ENCODE measurements at places on chromosomes 13 and 19.
A peak's percentile ranks its signal among the peaks of the same experiment; 100 is the strongest.

GRCh38 chr13:109788372-109789111, 2.2 kb upstream of the IRS2 start:
- DNase-seq: no peak

DNA sequence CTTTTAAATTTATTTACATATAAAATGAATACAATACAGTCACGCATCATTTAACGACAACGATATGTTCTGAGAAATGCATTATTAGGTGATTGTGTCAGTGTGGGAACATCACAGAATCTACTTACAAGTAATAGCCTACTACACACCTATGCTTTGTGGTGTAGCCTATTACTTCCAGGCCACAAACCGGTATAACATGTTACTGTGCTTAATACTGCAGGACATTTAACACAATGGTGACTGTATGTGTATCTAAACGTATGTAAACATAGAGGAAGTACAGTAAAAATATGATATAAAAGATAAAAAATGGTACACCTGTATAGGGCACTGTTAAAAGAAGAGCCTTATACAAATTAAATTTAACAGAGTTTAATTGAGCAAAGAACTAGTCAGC, 62.4 kb upstream of the KLHL1 start:
- DNase-seq: no peak

DNA sequence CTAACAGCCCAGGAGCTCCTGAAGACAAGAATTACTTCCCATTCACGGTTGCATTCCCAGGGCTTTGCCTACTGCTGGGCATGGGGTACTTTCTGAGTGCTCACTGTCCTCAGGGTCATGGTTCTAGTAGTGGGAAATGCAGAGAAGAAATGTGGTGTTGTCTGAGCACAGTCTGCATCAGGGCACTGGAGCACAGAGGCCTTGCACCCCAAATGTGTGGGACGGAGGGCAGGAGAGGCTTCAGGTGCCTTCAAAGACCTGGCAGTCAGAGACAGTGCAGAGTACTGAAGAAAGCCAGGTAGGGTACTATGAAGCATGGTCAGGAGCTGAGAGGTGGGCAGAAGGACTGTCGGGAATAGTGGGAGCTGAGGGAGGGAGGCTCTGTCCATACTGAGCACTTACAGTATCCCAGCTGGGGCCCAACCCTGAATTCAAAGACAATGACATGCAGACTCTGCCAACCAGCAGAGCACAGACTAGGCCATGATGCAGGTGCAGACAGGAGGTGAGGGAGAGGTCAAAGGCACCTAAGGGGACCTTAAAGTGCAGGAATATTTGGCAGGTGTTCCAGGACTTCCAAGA, 144.4 kb downstream of the USP12 start:
- DNase-seq: no peak

DNA sequence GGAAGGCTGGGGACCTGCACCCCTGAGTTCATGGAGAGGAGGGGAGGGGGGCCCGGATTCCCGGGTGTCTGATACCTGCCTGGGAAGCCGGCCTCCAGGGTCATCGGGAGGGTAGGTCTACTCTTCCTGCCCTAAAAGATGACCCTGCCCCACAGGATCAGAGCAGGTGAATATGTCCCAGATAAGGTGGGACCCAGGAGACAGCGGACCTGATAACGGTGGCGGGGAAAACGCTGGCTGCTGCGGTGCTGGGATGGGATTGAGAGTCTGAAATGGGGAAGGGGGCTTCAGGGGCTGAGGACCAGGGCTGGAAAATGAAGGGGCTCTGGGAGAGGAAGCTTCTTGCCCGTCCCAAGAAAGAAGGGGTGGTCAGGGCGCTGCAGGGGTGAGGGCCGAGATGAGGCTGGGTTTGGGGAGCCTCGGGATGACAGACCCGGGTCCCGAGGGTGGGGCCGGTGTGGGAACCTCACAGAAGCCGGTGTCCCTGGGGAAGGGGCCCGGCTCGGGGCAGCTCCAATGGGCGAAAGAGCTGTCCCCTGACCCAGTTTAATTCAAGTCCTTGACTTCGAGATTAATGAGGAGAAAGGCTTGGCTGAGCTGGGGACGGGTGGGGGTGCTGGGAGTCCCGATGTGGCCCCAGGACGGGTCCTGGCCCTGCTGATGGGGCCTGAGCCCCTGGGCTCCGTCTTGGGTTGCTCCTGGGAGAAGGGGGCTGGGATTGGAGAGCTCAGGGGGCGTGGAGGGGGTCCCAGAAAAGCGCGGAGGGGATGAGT, 823 bp downstream of the TTYH1 start:
- no peak for DNase-seq

- peak; percentile 83 for DNase-seq
Measured at GRCh38 chr13:97648171-97648880, 214.4 kb downstream of the RAP2A start.

DNA sequence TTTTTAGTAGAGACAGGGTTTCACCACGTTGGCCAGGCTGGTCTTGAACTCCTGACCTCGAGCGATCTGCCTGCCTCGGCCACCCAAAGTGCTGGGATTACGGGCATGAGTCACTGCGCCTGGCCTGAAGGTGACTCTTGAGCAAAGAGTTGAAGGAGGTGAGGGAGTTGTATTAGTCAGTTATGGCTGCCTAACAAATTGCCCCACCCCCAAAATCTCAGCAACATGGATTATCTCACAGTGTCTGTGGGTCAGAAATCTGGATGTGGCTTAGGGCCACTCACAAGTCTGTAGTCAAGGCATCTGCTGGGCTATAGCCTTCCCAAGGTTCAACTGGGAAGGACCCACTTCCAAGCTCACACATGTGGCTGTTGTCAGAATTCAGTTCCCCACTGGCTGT, 52.8 kb upstream of the ADGRE5 start:
- DNase-seq: no peak

DNA sequence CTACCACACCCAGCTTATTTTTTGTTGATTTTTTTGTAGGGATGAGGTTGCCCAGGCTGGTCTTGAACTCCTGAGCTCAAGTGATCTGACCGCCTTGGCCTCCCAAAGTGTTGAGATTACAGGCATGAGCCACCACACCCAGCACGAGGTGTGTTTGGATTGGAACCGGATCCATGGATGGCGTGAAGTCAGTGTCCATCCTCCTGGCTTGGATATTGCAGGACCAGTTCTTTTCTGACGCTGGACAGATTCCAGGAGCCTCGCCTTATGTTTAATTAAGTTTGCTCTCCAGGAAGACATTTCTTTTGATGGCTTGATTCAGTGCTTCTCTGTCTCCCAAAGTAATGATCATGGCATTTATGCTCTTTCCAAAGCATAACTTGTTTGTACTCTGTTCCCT, 14.4 kb upstream of the RFXAP start:
- DNase-seq: no peak

- no peak for DNase-seq
Measured at GRCh38 chr19:13579388-13580060, 73.2 kb upstream of the CACNA1A start.

DNA sequence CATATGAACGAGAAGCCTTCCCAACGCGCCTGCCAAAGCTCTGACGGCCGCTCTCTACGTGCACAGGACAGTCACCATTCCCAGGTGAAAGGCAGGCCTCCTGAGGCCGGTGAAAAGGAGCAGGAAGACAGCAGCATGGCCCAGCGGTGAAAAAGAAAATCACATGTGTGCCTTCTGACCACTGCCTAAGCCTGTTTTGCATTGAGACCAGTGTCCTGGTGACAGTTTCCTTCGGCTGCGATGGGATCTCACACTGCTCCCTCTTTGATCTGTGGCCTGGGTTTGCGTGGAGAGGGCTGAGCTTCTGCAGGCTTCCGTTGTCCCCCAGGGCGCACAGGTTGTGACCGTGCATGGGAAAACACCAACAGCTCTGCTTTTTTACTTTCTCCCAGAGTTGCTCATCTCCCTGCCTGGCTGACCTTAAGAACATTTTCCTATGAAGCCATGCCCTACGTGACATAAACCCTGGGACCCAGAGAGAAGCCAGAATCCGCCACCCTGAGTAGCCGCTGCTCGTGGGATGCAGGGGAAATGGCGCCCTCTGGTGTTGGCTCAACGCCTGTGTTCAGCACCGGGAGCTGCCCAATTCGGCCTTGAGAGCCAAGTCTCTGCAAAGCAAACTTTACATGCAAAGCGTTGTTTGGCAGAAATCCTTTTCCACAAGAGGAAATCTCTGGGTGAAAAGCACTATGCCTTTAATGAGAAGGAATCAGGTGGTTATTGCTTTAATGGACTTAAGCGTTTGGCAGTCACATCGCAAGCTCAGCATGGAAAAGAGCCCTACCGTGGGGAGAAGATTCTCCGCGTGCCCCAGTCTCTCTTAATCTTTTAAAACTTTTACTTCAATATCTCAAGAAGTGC, 112.2 kb upstream of the GPR12 start:
- DNase-seq: peak; percentile 70

DNA sequence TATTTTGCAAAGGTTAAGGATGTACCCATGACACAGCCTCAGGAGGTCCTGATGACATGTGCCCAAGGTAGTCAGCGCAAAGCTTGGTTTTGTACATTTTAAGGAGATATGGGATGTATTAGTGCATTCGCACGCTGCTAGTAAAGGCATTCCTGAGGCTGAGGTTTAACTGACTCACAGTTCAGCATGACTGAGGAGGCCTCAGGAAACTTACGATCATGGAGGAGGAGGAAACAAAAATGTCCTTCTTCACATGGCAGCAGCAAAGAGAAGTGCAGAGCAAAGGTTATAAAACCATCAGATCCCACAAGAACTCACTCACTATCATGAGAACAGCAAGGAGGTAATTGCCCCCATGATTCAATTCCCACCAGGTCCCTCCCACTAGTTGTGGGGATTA, 1017.4 kb downstream of the EFNB2 start:
- DNase-seq: no peak

DNA sequence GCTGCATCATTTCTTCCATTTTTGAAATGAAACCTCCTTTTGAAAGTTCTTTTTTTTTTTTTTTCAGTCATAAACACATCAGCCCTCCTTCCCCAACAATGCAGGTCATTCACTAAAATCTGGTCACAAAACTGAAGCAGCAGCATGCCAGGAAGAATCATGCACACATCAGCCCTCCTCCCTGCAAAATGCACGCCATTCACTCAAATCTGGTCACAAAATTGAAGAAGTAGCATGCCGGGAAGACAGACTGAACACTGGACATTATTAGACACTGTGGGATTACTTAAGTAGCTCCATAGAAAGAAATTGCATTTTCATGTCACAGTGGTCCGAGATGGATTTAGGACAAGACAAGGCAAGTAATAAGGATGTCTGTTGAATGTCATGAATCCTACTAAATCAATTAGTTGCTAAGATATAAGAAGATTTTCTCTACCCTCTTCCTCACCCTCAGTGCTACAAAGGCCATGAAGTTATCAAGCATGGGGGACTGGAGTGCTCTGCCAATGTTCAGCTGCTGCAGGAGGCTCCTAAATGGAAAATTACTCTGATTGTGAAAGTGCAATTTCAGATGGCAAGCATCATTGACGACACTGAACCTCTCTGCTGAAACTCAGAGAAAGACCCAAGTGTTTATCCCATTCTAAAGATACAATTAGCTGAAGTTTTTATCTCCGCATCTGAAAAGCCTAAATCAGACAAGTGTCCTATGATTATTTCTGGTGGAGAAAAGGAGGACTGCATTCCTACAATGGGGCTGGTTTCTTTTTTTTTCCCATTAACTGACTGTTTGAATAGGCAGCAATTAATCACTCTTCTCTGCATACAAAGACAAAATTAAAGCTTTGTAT, 913.2 kb downstream of the DIAPH3 start:
- DNase-seq: no peak
